ENCODE measurements at places on chromosomes 4 and X.

- peak; percentile 34 for DNase-seq
These were observed 8.7 kb upstream of the TADA2B start for GRCh38 chr4:7034262-7035081.

DNA sequence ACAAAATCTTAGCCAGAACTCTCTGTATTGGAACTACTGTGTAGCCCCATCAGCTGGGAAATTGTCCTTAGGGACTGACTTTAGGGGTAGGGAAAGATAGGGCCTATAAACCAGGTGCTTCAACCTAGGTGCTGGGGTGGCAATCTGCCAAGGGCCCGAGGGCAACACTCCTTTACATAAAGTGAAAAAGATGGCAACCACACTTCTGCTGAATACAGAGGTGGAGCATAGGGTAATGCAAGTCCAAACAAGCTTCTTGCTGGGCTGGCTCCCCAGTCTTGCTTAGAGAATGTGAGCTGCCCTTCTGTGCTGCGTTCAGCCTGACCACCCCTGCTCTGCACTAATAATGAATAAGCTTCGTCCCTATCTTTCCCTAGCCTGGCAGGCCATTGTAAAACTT, 9.8 kb downstream of the ZBTB33 start:
- no peak for DNase-seq

DNA sequence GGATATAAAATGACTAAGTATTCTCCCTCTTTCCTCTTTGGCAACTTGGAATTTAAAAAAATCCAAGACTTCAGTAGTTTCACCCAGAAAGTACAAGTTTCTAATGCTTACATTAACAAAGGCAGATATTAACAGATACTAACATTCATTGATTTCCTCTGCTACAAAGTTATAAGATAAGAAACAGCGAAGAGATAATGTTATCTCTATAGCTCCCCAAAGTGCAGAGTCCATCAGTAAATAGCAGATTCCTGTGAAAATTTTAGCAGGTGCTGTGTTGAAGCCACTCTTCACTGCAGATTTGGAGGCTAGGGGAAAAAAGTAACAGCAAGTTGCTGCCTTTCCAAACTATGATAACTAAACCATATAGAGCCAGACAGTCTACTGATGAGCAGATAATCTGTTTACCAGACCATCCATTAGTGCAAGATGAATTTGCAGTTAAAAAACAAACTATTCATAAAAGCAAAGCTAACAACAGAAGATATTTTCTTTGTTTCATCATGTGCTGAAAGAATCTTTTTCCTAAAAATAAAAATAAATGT, 3.3 kb upstream of the CAMK2D start:
- no peak for DNase-seq

DNA sequence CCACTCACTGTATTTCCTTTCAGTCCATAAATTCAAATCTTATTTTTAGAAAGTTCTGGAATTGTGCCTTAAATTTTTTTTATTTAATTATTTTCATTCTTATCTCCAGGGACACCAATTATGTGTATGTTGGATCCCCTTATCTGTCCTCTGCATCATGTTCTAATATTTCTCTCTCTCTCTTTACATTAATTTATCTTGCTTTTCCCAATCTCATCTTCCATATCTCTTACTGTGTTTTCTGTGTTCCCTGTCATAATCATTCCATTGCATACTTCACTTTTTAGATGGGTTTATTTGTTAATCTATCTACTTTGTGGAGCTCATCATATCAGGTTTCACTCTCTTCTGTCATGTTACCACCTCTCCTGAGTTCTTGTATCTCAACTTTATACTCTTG, 37.4 kb downstream of the PPP2R2C start:
- DNase-seq: no peak

DNA sequence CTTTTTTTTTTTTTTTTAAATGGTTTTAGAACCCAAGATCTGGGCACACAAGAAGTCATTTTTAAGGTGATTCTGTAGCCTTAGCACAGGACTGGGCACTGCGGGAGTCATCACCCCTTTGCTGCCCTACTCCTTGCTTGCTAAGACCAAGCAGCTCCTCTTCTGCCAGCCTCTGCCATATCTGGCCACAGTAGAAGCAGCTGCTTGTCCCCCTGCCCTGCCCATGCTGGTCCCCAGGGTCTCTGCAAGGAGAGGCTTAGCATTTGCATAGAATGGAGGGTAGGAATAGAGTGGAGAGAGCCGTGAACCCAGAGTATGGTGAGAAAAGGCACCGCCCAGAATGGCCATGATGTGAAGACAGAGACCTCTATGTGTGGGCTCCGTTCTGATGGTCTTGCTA, 109.3 kb downstream of the ADRA2C start:
- no peak for DNase-seq

DNA sequence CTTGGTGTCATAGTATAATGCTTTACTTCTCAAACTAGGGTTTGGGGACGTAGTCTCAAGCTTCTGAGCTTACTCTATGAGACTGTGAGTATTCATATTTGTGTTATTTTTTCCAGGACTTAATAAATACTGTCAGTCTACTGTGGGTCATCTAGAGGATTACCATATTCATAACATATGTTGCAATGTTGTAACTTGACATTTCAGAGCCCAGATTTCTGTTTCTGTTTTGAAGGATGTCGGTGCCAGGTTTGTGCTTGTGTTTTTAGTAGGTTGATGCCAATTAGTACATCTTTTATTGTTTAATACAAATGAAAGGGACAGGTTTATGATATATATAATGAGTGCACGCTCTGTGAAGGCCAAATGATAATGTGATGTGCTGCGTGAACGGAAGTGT, 69.6 kb downstream of the SPANXN4 start:
- DNase-seq: no peak

DNA sequence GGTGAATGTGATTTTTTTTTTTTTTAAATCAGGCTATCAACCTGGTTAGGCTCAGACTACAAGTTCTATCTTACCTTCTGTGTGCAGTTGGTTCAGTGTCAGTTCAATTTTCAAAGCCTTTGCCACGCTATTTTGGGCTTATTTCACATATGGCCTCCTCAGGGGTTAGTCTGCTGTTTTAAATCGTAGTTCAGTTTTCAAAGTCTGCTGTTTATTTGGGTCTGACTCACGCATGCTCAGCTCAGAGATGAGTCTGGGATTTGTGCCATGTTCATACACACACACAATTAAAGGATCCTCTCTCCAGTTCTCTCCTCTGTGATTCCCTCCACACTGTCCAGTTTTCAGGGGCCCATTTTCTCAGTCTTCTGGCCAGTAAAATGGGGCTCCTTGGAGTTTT, 32.3 kb upstream of the ZFX start:
- peak; percentile 64 for DNase-seq

GRCh38 chr4:113446019-113446418, 315.5 kb downstream of the CAMK2D start:
- DNase-seq: peak; percentile 87

GRCh38 chrX:140949233-140949632, 53.2 kb upstream of the SPANXB1 start:
- DNase-seq: no peak

GRCh38 chrX:97021680-97022079, 138.0 kb downstream of the RPA4 start:
- peak; percentile 65 for DNase-seq

DNA sequence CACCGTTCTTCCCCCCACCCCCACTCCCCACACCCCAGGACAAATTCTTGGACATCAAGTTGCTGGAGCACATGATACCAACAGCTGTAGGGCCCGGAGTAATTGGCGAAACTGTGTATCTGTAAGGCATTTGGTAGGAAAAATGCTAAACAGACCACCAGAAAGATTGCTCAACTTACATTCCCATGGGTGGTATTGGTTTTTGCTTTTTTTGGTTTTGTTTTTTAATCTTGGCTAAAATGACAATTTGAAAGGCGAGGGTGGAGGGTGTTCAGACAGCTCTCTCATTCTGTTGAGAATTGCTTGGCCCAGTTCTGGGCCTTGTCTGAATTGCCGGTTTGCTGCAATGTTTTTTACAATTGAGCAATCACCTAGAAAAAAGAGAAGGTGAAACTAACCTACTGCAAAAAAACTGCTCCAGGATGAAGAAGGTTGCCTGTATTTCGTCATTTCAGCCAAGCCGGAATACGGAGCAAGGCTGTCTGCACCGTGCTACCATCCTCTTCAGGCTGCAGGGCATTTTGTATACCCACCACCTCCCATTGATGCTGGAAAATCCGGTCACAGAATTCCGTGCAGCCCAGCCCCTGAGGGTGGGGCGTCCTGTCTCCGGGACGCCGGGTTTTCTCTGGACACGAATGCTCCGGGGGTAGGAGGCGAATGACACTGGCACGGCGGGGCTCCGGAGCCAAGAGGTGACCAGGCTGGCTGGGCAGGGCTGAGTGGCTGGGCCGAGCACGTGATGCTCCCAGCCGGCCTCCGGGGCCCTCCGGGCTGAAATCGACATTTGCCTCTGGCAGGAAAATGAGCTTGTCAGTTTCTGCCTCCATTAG, at the start of gene CLCN4:
TSS of gene CLCN4 (plus strand) at position 777 of the 833 bp plus-strand sequence. CDS start 28,058 bp downstream, outside the sequence.
- DNase-seq: peak; percentile 58

DNA sequence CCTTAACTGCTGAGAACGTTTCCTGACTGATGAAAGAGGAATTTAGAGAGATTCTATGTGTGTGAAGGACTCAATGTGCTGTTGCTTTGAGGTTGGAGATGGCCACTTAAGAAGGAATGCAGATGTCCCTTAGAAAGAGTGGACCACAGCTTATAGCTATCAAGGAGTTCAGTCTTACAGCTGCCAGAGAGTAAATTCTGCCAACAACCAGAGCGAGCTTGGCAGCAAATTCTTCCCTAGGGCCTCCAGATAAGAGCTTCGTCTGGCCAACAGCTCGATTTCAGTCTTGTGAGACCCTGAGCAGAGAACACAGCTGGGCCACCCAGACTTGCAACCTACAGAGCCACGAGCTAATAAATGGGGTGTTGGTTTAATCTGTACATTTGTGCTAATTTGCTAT, 21.8 kb downstream of the MID1 start:
- DNase-seq: peak; percentile 58

- DNase-seq: no peak
These were observed 381.5 kb upstream of the PRKX start for GRCh38 chrX:4094926-4095325.

GRCh38 chr4:185398618-185399017, 2.0 kb downstream of the ANKRD37 start:
- DNase-seq: no peak

- no peak for DNase-seq
These were observed 59.5 kb downstream of the APBB2 start for GRCh38 chr4:41154814-41155177.

- no peak for DNase-seq
These were observed 371.3 kb downstream of the GPM6A start for GRCh38 chr4:175440786-175441185.

GRCh38 chr4:8709050-8709728, 116.6 kb downstream of the CPZ start:
- DNase-seq: no peak

DNA sequence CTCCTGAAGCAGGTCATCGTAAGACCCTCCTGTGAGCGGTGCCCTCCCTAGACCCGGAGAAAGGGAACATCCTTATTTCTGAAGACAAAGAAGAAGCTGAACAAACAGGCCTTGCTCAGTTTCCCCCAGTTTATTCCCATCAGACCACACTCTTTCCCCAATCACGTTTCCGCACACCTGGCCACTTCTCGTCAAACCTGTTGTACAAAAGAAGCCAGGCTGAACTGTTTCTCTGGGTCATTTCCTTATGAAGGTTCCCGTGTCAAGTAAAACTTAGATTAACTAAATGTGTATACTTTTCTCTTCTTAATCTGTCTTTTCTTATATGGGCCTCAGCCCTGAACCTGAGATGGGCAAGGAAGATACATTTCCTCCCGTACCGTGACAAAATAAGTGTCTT, 111.6 kb upstream of the ENPP6 start:
- no peak for DNase-seq

- DNase-seq: no peak
These were observed 11.1 kb downstream of the ACSL1 start for GRCh38 chr4:184814686-184815045.

DNA sequence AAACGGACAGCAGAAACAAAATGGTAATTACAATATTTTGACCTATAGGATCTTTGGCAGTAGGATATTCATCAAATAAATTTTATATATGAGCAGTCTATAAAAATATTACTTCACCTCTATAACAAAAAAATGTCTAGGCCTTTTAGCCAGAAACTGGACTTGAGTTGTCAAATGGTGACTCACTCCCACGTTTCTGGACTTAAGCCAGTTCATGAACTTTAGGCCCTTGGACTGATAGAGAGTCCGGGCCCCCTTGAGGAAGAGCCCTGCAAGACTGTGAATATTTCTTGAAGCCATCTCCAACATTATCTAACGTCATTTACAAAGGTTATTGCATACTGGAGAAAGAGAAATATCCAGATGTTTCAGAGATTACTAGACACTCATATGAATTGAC, 106.8 kb upstream of the FAM47A start:
- peak; percentile 1 for DNase-seq

DNA sequence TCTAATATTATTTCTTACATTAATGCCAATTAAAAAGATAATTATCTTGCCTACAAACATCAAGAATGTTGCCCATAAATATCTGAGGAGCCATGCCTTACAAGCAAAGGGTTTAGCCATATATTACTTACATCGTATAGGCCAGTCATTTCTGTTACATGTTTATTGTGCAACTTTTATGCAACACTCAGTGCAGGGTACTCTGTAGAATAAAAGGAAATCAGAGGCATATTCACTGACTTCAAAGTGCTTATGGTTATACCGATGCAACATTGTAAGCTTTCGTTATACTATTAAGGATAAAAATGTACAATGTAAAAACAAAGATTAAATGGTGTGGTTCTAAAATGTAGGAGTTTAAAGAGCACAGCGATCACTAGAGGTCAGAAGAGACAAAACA, 315.9 kb downstream of the PCDH10 start:
- DNase-seq: no peak

- no peak for DNase-seq
These were observed 152.3 kb downstream of the SLC10A7 start for GRCh38 chr4:146369446-146369845.

GRCh38 chrX:71547339-71547738, 14.4 kb downstream of the OGT start:
- no peak for DNase-seq

DNA sequence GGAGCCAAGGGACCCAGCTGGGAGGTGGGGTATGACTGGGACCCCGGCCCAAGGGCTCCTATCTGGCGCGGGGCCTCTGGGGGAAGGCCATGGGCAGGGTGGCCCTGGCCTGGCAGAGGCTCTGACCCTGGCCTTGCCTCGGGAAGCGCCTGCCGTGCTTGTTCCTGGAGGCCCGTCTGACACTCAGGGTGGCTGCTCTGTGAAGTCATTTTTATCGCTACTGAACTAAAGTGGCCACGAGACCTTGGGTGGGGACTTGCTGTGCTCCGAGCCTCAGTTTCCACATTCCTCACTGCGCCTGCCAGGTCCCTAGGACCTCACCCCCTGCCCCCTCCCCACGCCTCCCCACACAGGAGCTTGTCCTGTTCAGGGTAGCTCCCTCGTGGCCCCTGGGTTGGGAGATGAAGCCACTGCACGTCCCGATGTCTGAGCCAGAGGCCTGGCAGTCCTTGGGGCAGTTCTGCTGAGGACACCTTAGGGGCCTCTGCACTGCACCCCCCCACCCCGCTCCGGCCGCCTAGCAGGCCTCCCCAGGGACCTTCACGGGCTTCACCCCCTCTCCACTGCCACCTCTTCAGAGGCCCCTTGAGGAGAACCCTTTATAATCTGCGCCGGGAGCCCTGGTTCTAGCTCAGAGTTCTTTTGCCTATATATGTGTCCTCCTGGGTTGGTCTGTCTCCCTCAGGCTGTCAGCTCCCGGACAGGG, 639 bp upstream of the SORCS2 start:
- no peak for DNase-seq

GRCh38 chrX:153926858-153927671, 1.0 kb upstream of the ARHGAP4 start:
- DNase-seq: peak; percentile 57

All from fibroblast of pulmonary artery (primary cell).